Activated effector memory CD4-positive, alpha-beta T cell treated with anti-CD3 and anti-CD28 coated beads, Interleukin-2, amount 50 U/mL, for 16 hours (primary cell): ENCODE measurements at places on chromosomes 16 and 17.
A peak's percentile ranks its signal among the peaks of the same experiment; 100 is the strongest.

DNA sequence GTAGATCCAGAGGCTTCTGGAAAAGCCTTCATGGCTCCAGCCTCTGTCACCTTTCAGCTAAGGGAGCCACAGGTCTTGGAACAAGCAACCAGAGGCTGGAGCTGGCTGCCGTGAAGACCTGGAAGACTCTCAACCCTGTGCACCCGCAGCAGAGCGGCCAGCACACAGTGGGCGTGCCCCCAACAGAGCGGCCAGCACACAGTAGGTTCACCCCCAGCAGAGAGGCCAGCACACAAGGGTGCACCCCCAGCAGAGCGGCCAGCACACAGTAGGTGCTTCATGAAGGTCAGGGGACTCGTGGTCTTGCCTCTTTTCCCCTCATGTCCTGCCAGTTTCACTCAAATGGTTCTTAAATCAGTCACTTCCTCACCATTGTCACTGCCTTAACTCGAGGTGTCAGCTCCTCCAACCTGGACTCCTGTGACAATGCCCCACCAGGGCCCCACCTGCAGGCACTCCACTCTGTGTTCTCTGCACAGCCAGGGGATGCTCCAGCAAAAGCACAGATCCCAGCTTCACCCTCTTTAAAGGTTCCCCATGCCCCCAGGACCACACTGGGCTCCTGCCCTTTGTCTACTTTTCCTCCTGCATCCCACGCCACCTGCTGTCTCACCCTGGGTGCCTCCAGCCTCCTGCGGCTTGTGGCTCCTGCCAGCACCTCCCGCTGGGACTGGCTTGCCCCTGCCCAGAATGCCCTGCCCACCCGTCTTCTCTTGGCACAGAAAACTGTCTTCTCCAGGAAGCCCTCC lies 42.4 kb upstream of the DOC2B start:
- DNase-seq = no peak

DNA sequence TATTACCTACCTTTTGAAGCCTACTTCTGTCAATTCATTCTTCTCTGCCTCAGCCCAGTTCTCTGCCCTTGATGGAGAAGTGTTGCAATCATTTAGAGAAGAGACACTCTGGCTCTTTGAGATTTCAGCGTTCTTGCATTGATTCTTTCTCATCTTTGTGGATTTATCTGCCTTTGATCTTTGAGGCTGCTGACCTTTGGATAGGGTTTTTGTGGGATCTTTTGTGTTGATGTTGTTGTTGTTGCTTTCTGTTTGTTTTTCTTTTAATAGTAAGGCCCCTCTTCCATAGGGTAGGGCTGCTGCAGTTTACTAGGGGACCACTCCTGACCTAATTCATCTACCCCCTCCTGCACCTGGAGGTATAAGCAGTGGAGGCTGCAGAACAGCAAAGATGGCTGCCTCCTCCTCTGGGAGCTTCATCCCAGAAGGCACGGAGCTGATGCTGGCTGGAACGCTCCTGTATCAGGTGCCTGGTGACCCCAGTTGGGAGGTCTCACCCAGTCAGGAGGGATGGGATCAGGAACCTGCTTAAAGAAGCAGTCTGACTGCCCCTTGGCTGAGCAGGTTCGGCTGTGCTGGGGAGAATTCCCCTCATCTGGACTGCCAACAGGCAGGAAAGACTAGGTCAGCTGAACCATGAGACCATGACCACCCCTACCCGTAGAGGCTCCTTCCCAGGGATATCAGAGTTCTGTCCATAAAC lies 28.0 kb downstream of the NFATC3 start:
- DNase-seq = no peak

DNA sequence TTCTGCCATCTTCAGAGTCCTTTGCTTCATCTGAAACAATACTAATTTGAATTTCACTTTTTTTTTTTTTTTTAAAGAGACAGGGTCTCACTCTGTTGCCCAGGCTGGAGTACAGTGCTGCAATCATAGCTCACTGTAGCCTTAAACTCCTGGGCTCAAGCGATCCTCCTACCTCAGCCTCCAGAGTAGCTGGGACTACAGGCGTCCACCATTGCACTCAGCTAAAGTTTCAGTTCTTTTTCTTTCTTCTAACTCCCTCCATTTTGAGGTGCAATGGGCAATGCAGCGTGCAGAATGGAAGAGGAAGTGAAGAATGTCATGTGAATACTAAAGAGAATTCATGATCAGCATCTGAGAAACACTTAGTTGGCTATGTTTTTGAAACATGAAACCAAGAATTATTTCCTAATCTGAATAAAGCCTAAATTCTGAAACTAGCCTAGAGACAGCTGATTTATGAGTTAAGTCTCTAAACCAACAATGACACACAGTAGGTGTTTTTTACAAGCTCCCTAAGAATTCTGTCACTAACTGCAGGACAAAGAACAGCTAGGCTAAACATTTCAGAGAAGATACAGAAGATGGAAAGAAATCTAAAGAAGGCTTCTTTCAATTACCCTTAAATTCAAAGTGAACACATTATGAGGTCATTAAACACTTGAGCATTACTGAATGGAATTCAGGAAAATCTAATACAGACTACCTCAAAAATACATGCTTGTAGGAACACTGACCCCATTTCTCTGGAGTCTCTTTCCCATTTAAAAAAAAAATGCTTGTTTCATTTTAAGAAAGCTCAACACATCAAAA lies 21.0 kb downstream of the SNN start:
- no peak for DNase-seq

- peak; percentile 74 for DNase-seq
Observed at GRCh38 chr16:80948886-80949493, 57.7 kb downstream of the CMC2 start.

GRCh38 chr17:19390951-19391350 lies 4.0 kb upstream of the MFAP4 start:
- DNase-seq = no peak

DNA sequence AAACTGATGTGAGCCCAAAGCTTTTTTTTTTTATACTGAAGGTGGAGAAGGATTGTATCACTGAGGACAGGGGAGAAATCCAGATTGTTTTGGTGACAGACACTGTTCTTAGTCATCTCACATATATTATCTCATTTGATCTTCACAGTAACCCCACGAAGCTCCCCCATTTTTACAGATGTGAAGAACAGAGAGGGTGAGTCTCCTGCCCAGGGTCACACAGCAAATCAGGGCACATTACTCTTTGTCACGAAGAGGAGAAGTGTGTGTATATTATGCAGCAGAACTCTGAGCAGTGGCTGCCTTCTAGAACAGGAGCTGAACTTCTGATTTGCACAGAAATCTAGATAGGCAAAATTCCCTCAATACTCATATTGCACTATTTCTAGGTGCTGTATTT lies 504.3 kb downstream of the XYLT1 start:
- DNase-seq = no peak

GRCh38 chr17:82412535-82413520 lies 5.3 kb upstream of the HEXD start:
- DNase-seq = no peak

- no peak for DNase-seq
Observed at GRCh38 chr16:46916980-46917379, 32.8 kb downstream of the GPT2 start.

GRCh38 chr17:58120195-58120822 lies 27.9 kb upstream of the OR4D1 start:
- DNase-seq = no peak

DNA sequence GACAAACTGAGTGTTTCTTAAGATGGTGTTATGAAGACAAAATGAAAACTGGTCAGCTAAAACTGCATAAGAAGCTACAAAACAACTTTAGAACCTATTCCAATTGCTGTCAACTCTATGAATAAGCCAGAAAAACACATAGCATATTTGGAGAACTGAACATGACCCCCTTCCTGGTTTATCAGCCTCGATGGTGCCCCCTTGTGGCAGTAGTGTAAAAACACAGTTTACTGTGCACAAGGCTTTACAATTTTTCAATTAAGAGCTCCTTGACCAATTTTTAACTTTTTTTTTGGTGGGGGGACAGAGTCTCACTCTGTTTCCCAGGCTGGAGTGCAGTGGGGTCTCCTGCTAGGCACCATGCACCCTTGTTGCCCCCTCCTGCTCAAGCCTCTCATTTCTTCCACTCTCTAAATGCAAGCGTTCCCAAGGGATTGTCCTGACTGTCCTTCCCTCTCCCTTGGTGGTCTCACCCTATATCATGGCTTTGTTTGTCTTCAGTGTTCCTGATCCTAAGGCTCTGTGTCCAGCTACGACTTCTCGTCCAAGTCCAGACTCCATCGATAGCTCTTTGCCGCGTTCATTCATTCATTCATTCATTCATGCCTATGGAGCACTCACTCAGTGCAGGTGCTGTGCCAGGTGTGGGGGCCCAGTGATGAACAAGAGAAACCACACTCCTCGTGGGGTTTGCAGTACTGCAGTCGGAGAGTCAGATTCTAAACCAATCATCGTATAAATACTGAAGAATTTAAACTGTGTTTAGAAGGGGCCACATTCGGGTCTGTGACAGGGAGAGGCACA lies 7.5 kb downstream of the EIF1 start:
- peak; percentile 89 for DNase-seq

DNA sequence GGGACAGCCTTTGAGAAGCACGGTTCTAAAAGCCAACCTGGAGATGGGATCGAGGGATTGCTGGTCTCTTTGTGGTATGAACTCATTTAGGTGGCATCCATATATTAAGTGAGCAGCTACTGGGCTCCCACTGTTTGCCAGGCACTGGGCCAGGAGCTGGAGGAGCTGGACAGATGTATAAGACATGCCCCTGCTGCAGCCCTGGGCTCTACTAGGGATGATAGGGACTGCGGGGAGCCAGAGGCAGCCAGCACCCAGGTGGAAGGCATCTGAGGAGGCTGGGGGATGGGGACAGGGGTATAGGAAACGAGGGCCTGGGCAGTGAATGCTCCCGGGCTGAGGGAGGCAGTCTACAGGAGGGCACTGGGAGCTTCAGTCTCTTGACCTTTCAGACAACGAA lies 53.0 kb upstream of the MEAK7 start:
- no peak for DNase-seq

GRCh38 chr17:33964344-33964979 lies 290.6 kb upstream of the CCL2 start:
- DNase-seq = no peak

- DNase-seq = no peak
Observed at GRCh38 chr17:65297384-65297783, 160.2 kb downstream of the RGS9 start.

DNA sequence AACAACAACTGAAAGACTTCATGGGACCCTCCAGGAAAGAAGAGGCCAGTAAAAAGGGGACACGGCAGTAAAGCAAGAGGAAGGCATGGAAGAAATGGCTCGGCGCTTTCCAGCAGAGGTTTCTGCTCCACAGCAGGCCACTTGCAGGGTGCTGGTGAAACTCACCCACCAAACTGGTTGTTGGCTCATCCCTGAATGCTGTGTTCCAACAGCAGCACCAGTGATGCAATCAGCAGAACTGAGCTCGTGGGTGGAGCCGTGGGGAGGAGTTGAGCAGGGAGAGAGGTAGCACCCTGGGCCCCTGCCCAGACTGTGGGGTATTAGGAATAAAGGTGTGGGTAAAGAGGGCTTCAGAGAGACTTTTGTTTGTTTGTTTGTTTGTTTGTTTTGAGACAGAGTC lies 62.8 kb upstream of the ADCY9 start:
- no peak for DNase-seq

DNA sequence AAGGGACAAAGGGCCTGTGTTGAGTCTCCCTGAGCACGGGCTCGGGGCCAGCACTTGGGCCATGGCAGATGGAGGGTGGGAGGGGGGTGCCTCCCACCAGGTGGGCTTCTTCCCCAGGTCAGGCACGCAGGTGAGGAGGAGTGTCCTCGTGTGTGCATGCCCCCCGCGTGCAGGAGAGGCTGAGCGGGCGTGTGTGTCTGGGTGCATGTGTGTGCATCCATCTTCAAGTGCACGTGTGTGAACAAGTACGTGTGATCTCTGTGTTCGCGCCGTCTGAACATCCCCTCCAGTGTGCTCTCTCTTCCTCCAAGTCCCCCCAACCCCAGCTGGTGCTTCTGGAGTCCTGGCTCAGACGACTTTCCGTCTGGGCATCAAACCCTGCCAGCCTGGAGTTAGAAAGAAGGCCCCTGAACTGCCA lies 2.7 kb upstream of the ZG16B start:
- peak; percentile 44 for DNase-seq

- no peak for DNase-seq
Observed at GRCh38 chr16:72961115-72961832, 86.7 kb downstream of the ZFHX3 start.

GRCh38 chr16:52874042-52874441 lies 178.7 kb downstream of the CHD9NB start:
- DNase-seq = no peak

DNA sequence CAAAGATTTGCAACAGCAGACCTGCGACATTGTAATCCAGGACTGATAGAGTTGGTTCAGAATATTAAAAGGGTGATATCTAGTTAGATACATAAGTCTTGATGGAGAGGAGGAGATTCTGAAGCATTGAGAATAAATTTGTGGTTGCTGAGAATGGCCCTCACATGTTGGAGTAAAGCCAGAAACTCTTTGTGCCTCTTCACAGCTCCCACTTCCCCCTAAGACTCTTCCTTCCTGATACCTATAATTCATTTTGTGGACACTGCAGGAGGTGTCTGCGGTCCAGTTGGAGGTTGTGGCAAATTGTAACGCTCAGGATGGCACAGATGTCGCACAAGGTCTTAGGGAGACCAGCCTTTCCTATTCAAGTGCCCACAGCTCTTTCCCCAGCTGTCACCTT lies 17.5 kb downstream of the WWOX start:
- no peak for DNase-seq

- DNase-seq = no peak
Observed at GRCh38 chr16:87831421-87832136, 37.7 kb downstream of the SLC7A5 start.

DNA sequence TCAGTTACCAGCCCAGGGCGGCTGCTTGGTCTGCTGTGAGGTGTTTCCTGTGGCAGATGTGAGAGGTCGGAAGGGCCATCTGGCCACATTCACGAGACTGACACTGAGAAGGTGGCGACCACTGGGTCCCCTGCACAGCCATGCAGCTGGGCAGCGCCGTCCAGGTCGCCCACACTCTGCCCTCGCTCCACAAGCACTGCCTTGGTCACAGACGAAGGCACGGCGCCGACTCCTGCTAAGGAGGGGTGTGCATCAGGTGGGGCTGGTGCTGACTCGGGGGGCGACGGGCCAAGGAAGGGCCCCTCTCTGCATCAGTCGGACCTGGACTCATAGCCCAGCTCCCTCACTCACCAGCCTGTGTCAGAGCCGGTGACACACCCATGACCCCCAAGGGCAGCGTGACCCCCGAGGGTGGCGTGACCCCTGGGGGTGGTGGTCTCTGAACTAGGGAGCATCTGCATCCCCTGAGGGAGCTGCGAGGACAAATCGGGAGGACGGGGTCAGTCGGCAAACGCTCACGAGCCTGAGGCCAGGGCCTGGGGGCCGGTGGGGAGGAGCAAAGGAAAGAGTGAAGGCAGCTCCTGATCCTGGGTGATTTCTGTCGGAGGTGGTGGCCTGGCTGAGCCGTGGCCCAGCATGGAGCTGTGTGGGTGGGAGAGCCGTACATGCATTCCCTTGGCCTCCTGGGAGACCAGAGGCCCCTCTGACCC lies 30.4 kb downstream of the NME3 start:
- DNase-seq = no peak

- DNase-seq = no peak
Observed at GRCh38 chr16:4936991-4937781, at the start of gene PPL. Gene PPL (minus strand): TSS chr16:4937148. CDS start chr16:4937045, 103 bp downstream.

- no peak for DNase-seq
Observed at GRCh38 chr17:82170412-82170961, 42.2 kb downstream of the CCDC57 start.

DNA sequence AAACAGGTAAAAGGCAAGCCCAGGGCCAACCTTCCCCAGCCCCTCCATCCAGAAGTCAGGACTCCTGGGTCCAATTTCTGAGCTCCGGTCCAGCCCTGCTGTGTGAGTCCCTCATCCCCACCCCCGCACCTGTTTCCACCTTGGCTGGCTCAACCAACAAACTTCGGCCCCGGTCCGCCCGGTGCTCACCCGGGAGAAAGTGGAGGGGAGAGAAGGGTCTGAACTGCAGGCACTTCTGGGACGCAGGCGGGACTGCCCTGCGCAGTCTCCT lies 541 bp downstream of the RHBDF2 start:
- DNase-seq = no peak
